ENCODE measurements at places on chromosomes 5 and 9. TPM values are rescaled to one million over a fixed set of nuclear protein-coding genes. Genes with fewer than 3 reads are reported as not detected.

DNA sequence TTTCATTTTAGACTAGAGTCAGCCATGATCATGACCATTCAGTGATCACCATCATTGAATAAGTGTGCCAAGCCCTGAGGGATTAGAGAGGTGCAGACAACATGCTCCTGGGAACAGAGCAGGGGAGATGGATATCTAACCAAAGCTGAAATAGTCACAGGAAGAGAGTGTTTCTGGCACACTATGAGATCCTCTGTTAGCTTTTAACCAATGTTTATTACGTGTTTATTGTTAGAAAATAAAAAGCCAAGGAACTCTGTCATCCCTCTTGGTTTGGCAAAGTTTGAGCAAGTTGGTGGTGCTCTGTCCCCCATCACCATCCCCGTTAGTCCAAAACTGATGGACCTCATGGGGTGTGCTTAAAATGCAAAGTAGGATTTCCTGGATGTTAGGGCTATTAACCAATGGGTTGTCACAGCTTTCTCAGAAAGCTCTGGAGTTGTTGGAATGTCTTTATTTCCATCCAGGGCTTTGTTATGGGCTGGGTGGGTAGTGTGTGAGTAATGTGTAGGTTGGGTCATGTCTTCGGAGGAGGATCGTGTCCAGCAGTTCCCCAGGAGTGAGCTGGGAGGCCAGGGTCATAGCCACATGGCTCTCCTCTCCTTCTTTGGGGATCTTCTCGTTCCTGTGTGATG, 34.9 kb downstream of the SLC28A3 start:
- peaks cover 7% of the 10 kb centered on the region for H3K4me1 ChIP-seq
- no peaks in the 10 kb centered on the region for H3K36me3 ChIP-seq
- H3K4me3 ChIP-seq = no peak overlapping the region
- no peaks in the 10 kb centered on the region for H3K27me3 ChIP-seq

DNA sequence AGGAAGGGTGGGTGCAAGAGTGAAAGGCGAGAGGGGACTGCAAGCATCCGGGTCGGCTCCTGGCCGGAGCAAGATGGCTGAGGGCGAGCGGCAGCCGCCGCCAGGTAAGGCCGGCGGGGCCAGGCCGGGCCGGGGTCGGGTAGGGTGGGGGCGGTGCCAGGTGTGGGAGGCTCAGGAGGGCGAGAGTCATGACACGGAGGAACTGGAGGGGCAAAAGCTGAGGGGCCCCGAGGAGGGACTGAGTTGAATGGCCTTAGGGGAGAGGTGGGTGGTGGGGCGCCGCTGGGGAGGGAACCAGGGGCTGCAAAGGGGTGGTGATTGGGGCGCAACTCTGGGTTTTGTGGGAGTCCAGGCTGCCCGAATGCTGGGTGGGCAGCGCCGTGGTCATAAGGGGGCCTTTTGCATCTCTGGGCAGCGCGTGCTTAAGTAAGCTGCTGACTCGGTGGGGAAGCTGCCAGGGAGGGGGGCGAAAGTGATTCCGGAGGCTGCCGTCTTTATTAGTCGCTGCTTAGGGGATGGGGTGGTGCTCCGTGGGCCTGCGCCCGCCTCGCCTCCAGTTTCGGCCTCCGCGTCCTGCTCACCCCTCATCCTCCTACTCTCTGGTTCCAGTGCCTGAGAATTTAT, 425 bp downstream of the PTPA start:
- peak; percentile 45 for DNase-seq
- H3K4me3 ChIP-seq = peak overlapping the region; percentile 93
- peaks cover 7% of the 10 kb centered on the region for H3K4me1 ChIP-seq
- peaks cover 13% of the 10 kb centered on the region for H3K36me3 ChIP-seq
- no peaks in the 10 kb centered on the region for H3K27me3 ChIP-seq

DNA sequence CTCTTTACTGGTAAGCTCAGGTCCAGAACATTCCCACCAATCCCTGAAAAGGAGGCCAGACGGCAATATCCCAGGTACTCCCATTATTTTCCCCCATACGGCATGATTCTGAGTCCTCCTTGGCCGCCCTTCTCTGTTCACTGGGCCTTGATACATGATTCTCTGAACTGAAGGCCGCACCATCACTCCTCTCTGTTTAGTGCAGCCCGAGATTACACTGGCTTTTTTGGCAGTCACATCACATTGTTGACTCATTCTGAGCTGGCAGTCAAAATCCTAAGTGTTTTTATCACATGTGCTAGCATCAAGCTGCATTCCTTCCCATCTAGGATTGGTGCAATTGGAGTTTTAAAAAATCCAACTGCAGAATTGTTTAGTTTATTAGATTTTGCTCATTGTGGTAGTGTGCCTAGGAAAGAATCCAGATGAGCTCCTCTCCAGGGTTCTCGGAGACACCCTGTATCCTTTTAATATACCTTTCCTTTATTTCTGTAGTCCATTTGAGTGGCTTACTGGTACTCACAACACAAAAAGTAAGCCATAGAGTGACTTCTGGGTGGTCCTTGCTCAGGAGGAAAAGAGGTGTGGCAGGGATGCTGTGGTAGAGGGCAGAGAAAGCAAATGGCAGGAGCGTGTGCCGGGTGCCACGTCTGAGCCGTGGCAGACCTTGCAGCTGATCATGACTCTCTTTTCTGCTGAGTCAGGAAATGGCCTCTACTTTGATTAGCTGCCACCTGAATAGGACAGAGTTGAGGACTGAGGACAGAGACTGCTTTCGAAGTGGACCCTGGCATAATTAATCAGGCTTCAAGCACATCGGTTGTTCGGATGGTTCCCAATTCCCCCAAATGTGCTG, 121.1 kb upstream of the IL12B start:
- peak overlapping the region; percentile 71 for H3K27ac ChIP-seq
- H3K36me3 ChIP-seq = no peaks in the 10 kb centered on the region
- H3K4me3 ChIP-seq = no peak overlapping the region
- no peaks in the 10 kb centered on the region for H3K27me3 ChIP-seq
- DNase-seq = peak; percentile 98

DNA sequence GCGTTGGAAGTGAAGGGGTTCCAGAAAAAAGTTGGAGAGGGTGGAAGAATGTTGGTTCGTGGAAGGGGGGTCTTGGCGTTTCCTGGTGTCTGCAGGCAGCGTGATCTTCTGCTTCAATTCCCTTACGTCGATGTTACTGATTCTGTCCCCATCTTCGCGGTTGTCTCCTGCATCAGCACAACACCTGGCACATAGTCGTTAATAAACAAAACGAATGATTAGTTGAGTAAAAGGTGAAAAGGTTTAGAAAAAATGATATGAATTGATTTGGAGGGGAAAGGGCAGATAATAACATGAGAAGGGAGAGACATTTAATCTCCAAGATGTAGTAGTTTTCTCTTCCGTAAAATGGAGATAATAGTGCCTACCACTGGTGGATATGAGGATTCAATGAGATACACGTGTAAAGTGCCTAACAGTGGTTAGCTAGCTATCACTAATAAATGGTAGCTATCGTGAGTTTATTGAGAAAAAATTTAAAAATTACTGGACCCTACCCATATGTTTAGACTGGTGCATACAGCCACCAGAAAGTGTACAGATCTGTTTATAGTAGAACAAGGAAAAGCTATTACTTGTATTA, 556 bp downstream of the MTREX start:
- peak overlapping the region; percentile 58 for H3K27ac ChIP-seq
- no peaks in the 10 kb centered on the region for H3K27me3 ChIP-seq
- H3K36me3 ChIP-seq = no peaks in the 10 kb centered on the region

DNA sequence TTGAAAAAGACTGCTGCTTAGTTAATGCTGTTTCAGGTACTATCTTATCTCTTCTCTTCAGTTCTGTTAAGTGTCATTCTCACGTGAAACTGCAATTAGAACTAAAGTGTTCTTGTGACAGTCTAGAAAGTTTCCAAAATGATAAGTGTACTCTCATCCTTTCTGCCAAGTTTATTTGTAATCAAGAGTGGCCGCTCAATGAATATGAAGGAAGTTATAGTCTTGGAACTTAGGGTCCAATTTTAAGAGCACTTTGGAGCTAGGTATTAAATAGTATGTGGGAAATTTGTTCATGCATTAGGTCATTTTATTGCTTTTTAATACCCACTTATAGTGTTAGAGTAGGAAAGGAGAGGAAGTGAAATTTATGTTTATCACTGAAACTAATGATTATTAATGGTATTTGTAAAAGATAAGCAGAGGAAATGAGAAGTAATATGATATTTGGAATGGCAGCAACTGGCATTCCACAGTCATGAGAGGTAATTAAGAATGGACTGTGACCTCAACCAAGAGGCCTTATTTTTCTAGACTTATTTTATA, 20.4 kb downstream of the XRCC4 start:
- H3K27ac ChIP-seq = no peak overlapping the region
- peaks cover 9% of the 10 kb centered on the region for H3K4me1 ChIP-seq
- H3K4me3 ChIP-seq = no peak overlapping the region
- H3K27me3 ChIP-seq = no peaks in the 10 kb centered on the region
- no peaks in the 10 kb centered on the region for H3K36me3 ChIP-seq

GRCh38 chr5:61334868-61335615, 3.0 kb downstream of the ZSWIM6 start:
- H3K27ac ChIP-seq = no peak overlapping the region
- no peaks in the 10 kb centered on the region for H3K27me3 ChIP-seq
- H3K36me3 ChIP-seq = peaks cover 2% of the 10 kb centered on the region
- H3K4me1 ChIP-seq = peaks cover 2% of the 10 kb centered on the region

CD72 gene
- 0.36 TPM for total RNA-seq

INSL4 gene
- total RNA-seq = not detected

PTGES gene
- total RNA-seq = 2.8 TPM

TAF11L10 gene
- total RNA-seq = not detected

WNK2 gene
- total RNA-seq = not detected

EDIL3 gene
- 101 TPM for total RNA-seq
